Activated T-cell treated with anti-CD3 and anti-CD28 coated beads for 48 hours (primary cell): ENCODE measurements at places on chromosomes 4 and X.

DNA sequence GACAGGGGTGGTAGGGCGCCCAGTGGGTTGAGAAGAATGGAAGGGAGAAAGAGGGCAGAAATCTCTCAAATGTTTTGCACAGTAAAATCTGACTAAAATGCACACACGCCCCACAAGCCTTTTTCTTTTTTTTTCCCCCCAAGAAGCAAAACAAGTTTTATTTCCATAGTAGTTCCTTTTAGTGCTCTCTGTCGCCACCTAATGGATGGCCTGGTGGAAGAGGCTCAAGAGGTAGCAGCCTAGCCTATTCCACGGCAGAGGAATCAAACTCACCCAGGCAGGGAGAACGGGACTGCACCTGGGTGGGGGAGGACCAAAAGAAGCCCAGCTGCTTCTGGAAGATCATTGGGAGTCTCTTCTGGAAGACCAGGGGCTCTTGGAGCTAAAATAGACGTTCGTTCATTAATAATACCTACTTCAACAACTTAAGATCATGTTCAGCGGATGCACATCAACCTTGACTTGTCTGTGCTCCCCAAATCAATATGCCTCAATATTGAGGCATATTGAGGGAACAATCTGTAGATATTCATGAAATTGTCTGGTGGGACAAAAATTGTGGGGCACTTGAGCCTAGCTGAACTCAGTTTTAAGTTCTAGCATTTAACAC, 31.6 kb upstream of the IRAK1 start:
- DNase-seq = peak; percentile 34

DNA sequence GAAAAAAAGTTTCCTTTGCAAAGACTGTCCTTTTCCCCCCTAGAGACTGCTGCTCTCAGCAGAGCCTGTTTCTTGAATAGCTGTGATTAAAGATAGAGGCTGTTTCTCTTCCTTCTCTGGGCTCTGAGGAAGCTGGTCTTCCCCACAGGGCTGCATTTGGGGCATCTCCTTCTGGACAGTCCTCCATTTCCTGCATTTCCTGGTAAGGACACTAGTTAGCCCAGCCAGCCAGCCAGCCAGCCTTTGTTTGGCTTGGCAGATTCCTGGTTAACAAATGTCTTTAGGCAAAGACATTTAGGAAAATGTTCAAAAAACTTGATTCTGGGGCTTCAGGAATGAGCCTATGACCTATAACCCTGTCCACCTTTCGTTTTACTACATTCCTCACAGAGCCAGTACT, 34.0 kb upstream of the PLAC1 start:
- no peak for DNase-seq

DNA sequence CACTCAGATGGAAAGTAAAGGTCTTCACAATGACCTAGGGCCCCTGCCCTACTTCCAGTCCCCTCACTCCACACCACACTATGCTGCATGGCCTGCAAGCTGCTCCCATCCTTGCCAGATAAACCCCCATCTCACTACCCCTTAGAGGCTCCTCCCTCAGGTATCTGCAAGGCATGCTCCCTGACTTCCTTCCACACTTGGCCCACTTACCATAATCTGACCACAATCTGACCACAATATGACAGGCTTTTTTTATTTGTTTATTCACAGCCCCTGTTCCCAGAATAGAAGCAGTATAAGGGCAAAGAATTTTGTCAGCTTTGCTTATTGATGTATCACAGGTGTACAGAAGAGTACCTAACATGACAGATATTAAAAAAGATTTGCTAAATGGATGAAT, 124.7 kb downstream of the CAMK2D start:
- no peak for DNase-seq

- DNase-seq = no peak
Measured at GRCh38 chrX:40240844-40241243, 143.1 kb upstream of the BCOR start.
